Stimulated activated CD4-positive, alpha-beta T cell treated with anti-CD3 and anti-CD28 coated beads, Interleukin-1b, Interleukin-23, amount 100 ng/mL, for 24 hours (primary cell): ENCODE measurements at places on chromosomes 1 and 21.

- no peak for DNase-seq
Measured at GRCh38 chr1:44584167-44584566, 90.1 kb downstream of the TMEM53 start.

DNA sequence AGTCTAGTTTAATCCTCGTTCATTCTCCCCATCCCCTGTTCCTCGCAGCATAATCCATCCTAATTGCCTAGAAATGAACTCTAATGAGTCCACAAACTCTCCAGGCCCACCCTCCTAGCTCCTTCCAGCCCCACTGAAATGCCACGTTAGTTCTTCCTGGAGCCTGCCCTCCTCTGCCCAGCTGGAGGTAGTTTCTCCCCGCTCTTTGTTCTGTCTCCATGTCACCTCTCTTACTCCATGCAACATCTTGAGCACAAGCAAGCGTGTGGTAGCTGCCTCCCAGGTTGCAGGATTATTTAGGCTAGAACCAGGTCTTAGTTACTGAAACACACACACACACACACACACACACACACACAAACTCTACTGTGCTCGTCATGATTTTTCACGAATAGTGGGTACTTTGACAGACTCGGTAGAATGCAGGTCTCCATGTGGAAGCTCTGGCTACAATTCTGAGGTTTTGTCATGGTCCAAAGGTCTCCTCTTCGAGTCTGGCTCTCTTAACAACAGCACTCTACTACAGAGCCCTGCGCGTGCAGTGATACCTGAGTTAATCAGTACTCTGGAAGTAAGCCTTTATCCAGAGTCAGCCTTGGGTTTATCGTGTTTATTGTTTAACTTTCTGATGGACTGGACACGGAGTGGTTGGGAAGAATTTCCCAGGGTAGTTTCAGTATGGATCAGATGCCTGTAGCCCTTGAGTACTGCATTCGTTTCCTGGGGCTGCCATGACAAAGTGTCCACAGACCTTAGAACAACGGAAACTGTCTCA is 27.5 kb downstream of the HUNK start:
- no peak for DNase-seq

DNA sequence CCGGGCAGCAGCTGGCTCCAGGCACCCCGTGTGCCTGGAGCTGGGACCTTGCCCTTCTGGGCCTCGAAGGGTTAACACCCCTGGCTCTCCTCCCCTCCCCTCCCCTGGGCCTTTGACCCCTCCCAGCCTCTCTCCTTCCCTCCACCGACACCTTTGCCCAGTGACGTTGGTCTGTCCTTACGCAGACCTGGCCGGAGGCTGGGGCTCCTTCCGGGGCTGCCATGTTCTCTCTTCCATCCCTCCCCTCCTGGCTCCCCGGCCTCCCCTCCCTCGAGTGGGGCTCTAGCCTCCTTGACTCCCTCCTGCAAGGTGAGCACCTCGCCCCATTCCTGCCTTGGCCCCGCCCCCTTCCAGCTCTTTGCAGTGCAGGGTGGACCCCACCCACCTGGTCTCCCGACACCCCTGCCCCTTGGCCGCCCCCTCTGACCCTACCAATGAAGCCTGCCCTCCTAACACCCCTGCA is at the start of gene TMEM82:
Gene TMEM82 (plus strand): TSS at position 161 of the 463 bp plus-strand sequence. CDS start 61 bp downstream, at position 222.
- no peak for DNase-seq

DNA sequence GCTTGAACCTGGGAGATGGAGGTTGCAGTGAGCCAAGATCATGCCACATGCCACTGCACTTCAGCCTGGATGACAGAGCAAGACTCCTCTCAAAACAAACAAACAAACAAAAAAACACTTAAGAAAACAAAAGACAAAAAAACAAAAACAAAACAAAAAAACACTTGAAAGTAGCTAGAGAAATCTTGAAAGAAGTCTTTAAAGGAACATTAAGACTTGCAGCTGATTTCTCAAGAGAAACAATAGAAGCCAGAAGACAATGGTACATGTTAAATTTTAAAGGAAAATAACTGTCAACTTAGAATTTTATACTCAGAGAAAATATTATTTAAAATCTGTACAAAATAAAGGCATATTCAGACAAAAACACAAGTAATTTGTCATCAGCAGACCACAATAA is 71.3 kb downstream of the HLX start:
- no peak for DNase-seq

DNA sequence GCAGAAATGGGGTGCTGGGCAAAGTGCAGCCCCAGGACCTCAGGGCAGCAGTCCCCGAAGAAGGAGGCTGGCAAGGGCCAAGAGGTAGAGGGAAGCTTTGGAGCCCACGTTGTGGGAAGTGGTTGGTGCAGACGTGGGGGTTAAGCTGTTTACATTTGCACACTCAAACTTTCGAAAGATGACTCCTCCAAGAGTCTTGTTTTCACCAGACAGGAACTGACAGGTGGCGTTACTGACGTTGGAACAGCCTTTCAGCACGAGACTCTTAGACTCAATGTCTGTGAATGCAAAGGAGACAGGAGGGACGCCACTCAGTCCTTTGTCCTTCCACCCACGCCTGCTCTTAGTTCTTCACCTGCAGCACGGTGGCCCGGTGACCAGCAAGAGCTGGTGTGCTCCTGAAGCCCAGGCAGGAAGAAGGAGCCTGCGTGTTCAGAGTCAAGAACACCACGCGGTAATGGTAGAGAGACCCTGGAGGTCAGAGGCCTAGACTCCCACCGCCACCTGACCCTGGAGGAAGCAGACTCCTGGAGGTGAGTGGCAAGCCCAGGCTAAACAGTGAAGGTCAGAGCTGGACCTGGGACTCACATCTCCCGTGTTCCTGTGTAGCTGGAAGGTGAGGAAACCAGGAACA is 15.9 kb downstream of the LYPD8 start:
- no peak for DNase-seq

DNA sequence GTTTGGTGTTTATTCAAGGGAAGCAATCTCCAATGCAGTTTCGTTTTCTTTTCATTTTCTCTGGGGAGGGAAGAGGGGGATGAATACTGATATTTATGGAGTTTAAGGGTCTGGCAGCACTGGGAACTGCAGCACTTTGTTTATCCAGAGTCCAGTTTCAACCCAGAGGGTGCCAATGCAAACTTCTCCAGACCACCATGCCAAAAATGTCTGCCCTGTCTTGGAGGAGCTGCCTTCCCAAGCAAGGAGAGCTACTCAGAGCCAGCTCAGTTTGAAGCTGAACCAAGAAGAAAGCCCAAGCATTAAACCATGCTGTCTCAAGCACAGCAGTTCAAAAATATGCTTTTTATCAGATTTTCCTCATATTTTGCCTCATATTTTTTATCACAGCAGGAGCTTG is 589.7 kb downstream of the LMO4 start:
- DNase-seq = no peak

DNA sequence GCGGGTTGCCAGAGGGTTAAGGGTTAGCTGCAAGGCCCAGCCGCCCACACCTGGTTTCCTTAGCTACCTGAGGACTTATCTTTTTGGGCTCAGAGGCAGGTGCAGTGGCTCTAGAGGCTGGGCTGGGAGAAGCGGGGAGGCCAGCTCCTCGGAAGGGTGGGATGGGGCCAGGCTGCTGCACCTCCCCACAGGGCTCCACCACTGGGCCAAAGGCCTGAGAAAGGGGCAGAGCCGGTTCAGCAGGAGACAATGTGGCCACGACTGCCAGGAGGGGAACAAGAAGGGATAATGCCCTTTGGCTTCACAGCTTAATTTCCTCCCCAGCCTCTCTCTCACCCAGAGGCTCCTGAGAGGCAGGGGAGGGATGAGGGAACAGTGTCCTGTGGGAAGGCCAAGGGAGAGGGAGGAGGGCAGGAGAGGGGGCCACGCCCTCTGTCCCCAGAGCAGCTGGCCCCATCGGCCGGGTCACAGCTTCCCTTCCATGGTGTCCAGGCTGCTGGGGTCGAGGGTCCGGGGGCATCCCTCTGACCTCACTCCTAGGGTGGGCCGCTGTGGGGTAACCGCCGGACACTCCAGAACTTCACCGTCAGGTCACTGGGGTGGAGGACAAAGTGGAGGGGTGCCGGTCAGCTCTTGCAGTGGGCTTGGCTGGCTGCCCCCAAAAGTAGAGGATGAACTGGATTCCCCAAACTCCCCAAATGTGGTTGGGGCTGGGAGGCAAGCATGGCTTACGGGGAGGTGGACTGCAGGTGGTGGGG is 50.4 kb downstream of the KIF21B start:
- DNase-seq = no peak

DNA sequence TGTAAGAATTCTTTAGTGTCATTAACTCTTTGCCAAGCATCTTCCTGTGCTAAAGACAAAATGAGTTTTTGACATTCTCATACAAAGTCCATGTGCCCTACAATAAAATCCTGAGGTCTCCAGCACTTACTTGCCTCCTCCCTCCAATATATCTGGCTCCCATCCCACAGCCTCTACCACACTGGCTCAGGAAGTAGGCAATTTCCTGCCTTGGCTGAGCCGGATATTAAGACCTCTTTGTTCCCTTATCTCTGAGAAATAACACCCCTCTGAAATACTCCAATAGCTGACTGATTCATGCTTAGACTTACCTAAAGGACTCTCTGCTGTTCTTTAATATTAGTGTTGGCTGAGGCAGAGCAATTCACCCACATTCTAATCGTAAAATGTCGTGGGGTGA is 37.6 kb upstream of the GORAB start:
- no peak for DNase-seq

DNA sequence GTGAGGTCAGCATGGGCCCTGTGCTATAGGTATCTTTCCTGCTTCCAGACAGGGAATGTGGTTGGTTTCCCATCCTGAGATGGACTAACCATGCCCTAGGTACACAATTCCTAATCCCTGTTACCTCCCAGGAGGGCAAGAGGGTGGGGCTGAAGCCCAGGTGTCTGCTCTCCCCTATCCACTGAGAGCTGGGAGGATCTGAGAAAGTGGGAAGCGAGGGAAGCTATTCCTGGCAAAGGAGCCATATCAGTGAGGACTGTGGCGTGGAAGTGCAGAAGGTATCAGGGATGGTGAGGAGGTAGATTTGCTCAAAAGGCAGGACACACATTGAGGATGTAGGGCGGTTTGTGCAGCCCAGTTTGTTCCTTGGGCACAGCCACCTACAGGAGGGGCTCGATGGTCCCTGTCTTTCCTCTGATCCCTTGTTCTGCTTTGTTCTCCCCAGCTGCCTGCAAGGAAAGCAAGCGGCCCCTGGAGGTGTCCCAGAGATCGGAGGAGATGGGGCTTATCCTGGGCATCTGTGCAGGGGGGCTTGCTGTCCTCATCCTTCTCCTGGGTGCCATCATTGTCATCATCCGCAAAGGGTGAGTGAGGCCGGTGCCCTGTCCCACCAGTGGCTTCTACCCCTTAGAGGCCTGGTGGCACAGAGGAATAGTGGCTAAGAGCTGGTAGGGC is 48.1 kb downstream of the PTPRU start:
- DNase-seq = no peak

DNA sequence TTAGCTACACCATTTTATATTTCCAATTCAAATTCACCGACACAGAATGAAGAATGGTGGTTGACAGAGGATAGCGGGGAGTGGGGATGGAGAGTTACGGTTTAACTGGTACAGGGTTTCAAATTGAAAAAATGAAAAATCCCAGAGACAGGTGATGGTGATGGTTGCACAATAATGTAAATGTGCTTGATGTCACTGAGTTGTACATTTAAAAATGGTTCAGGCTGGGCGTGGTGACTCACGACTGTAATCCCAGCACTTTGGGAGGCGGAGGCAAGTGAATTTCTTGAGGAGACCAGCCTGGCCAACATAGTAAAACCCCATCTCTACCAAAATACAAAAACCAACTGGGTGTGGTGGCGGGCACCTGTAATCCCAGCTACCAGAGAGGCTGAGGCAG is 31.2 kb upstream of the SHCBP1L start:
- DNase-seq = no peak

- no peak for DNase-seq
Measured at GRCh38 chr21:25845729-25846256, 111.0 kb downstream of the GABPA start.

DNA sequence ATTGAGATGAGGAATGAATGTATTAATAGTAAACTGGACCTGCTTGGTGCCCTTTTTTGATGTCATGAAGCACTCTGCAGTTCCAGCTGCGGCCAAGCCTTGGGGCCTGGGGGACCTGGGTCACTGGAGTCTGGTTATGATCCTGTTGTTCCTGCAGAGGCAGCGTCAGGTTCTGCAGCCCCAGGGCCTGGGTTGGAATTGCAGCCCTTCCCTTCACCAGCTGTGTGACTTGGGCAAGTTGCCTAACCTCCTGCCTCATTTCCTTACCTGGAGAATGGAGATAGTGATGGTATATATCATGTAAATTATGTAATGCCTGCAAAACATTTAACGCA is 9.1 kb upstream of the ATP5PO start:
- no peak for DNase-seq
